ENCODE measurements at places on chromosomes 1 and 21.
A peak's percentile ranks its signal among the peaks of the same experiment; 100 is the strongest.

DNA sequence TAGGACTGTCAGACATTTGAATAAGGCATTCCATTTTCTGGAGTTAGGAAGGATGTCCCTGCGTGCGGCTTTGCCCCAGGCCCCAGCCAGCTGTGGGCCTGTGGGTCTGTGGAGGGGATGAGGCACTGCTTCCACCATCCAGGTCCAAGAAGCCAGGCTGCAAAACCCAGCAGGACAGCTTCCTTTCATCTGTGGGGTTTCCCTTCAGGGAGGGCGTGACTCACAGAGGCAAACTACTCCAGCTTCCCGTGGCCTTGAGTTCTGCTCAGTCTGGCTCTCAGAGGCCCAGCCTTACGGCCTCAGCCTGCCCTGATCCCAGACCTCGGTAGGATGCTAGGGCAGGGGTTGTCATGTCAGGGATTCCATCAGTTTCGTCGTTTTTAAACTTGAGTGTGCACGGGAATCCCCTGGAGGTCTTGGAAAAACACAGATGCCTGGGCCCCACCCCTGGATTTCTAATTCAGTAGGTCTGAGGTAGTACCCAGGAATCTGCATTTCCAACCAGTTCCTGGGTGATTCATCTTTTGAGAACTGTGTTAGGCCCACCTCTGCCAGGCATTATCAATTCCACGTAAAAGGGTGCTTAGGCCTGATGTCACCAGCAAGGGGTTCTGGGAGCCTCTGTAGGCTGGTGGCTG lies 32.3 kb upstream of the TENT5C start:
- peak; percentile 15 for DNase-seq

- peak; percentile 78 for DNase-seq
Measured at GRCh38 chr1:35718492-35719336, at the start of gene C1orf216. C1orf216 (minus strand) TSS chr1:35718884; CDS start chr1:35716321, 2,563 bp downstream.

DNA sequence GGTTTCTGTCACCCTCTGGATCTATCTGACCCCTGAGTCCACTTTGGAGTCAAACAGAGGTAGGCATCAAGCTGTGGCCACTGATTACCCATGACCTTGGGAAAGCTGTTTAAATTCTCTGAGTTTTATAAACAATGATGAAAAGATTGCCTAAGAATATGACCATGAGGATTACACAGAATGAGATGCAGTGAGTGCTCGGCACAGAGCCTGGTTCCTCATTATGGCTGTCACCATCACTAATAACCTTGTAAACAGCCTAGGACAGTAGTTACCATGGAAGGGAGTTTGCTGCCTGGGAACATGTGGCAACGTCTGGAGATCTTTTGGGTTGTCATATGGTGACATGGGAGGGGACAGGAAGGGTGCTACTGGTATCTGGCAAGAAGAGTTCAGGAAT lies 248.3 kb upstream of the KAZN start:
- DNase-seq = no peak

GRCh38 chr1:29517251-29518086 lies 281.1 kb downstream of the PTPRU start:
- no peak for DNase-seq

DNA sequence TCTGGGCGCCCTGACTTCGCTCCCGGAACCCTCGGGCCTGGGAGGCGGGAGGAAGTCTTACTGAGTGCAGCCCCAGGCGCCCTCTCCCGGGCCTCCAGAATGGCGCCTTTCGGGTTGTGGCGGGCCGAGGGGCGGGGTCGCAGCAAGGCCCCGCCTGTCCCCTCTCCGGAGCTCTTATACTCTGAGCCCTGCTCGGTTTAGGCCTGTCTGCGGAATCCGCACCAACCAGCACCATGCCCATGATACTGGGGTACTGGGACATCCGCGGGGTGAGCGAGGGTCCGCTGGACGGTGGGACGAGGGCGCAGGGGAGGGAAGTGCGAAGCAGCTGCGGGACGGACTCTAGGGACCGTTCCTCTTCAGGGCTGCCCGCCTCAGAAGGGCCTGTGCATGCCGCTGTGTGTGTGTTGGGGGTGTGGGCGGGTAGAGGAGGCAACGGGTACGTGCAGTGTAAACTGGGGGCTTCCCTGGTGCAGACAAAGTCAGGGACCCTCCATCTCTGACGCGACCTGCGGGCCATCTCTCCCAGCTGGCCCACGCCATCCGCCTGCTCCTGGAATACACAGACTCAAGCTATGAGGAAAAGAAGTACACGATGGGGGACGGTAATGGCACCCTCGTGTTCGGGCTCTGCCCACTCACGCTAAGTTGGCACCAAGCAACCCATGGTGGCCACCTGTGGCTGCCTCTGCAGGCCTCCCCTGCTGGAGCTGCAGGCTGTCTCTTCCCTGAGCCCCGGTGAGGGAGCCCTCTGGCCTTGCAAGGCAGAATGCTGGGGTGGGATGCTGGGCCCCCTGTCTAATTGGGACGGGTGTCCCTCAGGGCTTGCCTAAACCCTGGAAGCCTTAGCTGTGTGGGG lies at the start of gene GSTM1:
TSS of gene GSTM1 (plus strand) at position 177 of the 859 bp plus-strand sequence. CDS start at position 234, 57 bp downstream.
- DNase-seq = peak; percentile 78

GRCh38 chr1:208324005-208324404 lies 79.8 kb upstream of the PLXNA2 start:
- no peak for DNase-seq

DNA sequence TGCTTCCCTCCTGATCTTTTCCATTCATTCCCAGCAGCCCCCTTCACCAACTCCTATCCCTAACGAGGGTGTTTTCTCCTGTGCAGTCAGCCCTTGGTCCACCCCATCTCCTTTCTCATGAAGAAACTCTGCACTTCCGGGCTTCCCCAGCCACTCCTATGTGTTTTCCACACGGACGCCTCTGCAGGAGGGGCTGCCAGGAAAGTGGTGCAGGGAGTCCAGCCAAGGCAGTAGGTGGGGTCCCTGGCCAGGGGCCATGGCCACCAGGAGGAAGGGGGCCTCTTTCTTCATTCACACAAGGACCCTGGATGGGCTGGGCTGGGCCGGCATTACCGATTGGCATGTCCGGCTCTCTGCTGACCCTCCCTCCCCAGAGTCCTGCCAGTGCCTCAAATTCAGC lies 72.8 kb upstream of the EFHD2 start:
- no peak for DNase-seq

DNA sequence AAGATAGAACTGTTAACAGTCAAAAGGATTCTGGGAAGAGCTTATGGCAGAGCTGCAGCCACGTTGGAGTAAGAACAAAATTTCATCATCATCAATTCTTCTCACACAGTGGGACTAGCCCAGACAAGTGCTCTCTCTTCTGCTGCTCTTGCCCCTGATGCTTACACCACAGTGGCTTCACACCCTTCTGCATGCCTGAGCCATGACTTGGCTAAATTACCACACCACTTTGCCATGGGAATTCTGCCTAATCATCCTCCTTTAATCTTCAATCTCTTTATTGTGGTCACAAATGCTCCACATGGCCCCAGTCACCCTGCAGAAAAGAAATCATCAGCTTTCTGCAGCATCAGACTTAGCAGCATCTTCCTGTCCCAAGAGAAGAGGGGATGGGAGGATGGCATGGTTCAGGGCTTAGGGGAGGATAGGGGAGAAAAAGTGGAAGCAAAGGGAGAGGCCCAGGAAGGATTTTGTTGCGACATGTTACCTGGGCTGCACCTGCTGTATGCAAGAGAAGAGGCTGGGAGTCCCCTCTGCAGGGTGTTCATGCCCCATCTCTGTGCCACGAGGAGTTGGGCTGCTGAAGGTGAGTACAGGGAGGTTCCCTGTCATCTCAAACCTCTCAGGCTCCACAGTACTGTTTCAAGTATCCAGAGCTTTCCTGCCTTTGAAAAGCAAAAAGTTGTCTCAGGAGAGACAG lies 9.0 kb upstream of the RPTN start:
- no peak for DNase-seq

- DNase-seq = no peak
Measured at GRCh38 chr1:65319754-65320153, 10.4 kb downstream of the DNAJC6 start.

- DNase-seq = no peak
Measured at GRCh38 chr1:18232052-18232451, 124.5 kb downstream of the IGSF21 start.

GRCh38 chr1:86154571-86155050 lies 2.0 kb downstream of the COL24A1 start:
- DNase-seq = no peak

- DNase-seq = no peak
Measured at GRCh38 chr1:55522353-55522903, 307.3 kb upstream of the USP24 start.

DNA sequence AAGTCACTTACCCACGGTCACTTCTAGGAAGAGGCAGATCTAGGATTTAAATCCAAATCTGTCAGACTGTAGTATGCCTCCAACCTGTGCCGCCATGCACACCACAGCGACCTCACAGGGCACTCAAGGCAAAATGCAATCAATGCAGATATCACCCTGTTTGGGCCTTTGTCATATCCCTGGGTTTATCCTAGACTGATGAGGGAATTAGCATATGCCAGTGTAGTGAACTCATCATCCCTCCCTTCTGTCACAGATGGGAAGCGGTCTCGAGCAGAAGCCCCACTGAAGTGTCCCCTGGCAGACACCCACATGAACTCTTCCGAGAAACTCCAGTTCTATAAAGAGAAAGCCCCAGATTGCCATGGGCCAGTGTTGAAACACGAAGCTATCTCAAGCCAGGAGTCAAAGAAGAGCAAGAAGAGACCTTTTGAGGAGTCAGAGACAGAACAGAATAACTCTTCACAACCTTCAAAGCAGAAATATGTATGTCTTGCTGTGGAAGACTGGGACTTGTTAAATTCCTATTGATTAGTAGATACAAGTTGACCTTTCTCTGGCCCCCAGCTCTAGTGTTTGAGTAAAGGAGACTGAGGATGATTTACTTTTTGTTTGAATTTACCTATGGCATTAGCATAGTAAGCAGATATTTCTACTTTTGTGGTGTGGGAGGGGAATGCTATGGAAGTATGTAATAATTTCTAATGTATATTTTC lies 21.4 kb downstream of the LRRC42 start:
- no peak for DNase-seq

DNA sequence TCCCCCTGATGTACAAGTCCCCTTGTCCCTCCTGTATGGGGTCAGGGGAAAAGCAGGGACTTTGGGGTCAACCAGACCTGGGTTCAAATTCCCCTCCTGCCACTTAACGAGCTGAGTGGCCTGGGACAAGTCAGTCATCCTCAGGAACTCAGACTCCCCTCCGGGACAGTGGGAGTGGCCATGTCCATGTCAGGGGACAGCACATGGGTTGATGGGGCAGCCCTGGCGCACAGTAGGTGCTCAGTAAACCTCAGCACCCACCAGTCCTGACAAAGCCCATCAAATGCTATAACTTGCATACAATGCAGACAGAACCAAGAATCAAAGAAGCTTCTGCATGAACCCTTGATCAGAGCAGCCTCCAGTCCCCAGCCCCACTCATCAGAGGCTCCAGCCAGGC lies 30.0 kb downstream of the MATN1 start:
- no peak for DNase-seq

GRCh38 chr21:46666941-46667740 lies 31.7 kb downstream of the PRMT2 start:
- DNase-seq = peak; percentile 51

GRCh38 chr1:33060579-33061083 lies 20.3 kb upstream of the AZIN2 start:
- DNase-seq = no peak

GRCh38 chr1:26121854-26122773 lies 10.5 kb downstream of the PDIK1L start:
- DNase-seq = no peak

GRCh38 chr1:35210321-35211119 lies 17.6 kb upstream of the SFPQ start:
- no peak for DNase-seq

DNA sequence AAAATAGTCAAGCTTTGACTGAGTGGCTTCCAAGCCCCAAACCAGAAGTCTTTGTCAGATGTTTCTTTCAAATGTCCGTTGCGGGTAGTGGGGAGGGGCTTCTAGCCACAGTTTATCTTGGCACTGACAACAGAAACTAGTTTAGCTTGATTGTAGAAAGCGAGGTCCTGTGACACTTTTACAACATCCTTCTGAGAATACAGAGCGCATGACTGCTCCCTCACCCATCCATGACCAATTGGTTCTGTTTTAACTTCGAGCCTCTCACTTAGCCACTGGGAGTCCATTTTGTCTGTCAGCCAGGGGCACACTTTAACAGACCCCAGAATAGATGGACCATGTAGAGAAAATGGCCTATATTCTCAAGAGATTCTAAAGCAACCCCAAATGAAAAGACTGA lies 199.2 kb upstream of the ST6GALNAC5 start:
- no peak for DNase-seq

DNA sequence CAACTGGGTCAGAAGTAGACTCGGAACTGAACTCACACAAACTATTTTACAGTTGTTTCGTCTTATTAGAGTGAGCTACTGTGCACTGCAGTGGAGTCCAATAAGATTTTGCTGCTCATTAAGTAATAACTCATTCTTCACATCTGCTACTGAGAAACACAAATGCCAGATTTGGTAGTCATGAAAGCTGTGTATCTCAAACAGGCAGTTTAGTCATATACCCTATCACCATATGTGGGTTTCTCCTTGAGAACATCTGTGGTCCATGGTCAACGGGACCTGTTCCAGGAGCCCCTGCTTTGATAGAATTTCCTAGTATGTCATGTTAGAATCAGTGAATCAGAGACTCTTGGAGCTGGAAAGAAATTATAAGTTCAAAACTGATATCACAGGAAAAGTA lies 60.4 kb downstream of the ALG14 start:
- no peak for DNase-seq

- no peak for DNase-seq
Measured at GRCh38 chr1:25647863-25648262, 31.3 kb downstream of the MAN1C1 start.

DNA sequence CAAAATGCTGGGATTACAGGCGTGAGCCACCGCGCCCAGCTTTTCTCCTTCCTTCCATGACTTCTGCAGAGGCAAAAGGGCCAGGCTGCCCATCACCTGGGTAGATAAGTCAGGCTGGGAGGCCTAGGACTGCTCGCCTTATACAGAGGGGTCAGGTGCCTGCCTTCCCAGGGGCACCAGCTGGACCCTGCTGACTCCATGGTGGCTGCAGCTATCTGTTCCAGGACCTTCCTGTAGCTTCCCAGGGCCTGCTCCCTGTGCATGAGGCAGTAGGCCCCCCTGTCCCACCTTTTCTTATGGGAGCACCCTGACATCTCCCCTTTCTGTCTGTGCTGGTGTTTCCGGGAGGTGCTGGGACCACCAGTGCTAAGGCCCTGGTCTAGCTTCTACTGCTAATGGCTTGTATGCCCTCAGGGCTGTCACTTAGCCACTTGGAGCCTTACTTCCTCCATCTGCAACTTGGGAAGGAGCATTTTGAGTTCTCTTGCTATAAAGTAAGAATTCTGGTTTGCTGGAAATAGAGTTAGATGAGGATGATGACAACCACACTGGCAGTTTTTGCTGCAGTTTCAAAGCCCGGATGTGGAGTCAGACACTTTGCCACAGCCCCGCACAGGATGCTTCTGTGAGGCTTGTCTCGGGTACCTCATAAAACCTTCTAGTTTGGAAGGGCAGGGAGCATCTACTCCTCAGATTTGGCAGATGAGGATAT lies 14.4 kb downstream of the SOX13 start:
- no peak for DNase-seq

- DNase-seq = no peak
Measured at GRCh38 chr21:36200081-36200561, 43.5 kb downstream of the DOP1B start.

All from stimulated activated CD4-positive, alpha-beta T cell treated with anti-CD3 and anti-CD28 coated beads, Interleukin-2, amount 100 ng/mL, for 24 hours (primary cell).